ENCODE measurements at places on chromosomes 16 and 17. TPM values are rescaled to one million over a fixed set of nuclear protein-coding genes. Genes with fewer than 3 reads are reported as not detected.

The CCL14 gene
- not detected for total RNA-seq

The TAC4 gene
- not detected for total RNA-seq

The TEX14 gene
- 0.49 TPM for total RNA-seq

The ARHGAP27 gene
- total RNA-seq = 3.0 TPM

The P4HB gene
- total RNA-seq = 50.2 TPM

The CCL17 gene
- total RNA-seq = not detected

The HOXB4 gene
- not detected for total RNA-seq
